Right renal pelvis (tissue), 4 donors: ENCODE measurements at places on chromosomes 7 and 10. TPM values are rescaled to one million over a fixed set of nuclear protein-coding genes. Genes with fewer than 3 reads are reported as not detected.

The ZNF3 gene
- polyA plus RNA-seq: 53.1 TPM

The GFRA1 gene
- polyA plus RNA-seq: 19.6 TPM

The TMEM236 gene
- polyA plus RNA-seq: 0.14 TPM

The MEIG1 gene
- polyA plus RNA-seq: 1.3 TPM

The GNAT3 gene
- not detected for polyA plus RNA-seq

- DNase-seq: no peak
These were observed 233.1 kb downstream of the PLXNA4 start for GRCh38 chr7:132343199-132343598.

DNA sequence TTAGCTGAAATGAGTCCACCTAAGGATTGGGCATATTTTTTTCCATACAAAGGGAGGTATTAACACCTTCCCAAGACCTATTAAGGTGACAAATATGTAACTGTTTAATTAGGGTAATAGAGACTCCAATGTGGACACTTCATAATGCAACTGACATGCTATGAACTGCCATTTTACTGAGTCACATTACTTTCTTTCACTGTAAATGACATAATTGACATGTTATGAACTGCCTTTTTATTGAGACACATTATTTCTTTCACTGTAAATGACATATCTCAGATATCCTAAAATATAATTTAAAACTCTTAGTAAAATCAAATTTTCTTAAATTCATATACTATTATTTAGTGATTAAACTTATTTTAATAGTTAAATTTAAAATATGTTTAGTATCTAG, 528.8 kb upstream of the PCDH15 start:
- DNase-seq: no peak
